Cerebellar nuclear complex (tissue), 1 donor: ENCODE measurements at places on chromosomes 12 and 14.

- DNase-seq, result no peak
Measured at GRCh38 chr12:32069071-32069470, 37.6 kb upstream of the BICD1 start.

- no peak for DNase-seq
Measured at GRCh38 chr14:37901978-37902377, 305.7 kb upstream of the SSTR1 start.

GRCh38 chr12:82862876-82863649 is 176.4 kb downstream of the TMTC2 start:
- no peak for DNase-seq

- DNase-seq, result no peak
Measured at GRCh38 chr14:58788655-58789503, 151.1 kb downstream of the DACT1 start.

DNA sequence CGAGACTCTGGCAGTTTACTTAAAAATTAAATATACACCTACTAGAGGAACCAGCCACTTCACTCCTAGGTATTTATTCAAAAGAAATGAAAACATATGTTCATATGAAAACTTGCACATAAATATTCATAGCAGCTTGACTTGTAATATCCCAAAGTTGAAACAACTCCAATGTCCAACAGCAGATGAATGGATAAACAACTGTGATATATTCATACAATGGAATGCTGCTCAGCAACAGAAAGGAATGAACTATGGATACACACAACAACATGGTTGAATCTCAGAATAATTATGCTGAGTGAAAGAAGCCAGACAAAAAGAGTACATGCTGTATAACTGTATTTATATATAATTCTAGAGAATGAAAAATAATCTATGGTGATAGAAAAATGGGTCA is 53.4 kb upstream of the DACT1 start:
- no peak for DNase-seq

DNA sequence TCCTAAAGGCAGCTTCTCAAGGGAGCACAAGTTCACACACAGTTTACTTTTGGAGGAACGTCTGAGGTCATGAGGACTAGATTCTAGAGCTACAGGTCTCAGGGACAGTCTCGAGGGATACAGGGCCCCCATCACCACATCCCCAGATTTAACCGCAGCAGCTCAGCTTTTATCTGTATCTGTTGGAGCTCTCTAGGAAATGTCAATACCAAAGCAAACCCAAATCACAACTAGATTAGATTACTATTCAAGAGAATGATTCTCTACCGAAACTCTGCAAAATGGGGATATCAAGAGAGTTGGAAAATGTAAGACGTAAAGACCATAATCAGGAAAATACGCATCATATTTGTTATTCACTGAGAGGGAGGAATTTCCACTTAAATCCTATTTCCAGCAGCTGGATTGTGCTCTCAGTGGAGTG is 4.0 kb upstream of the MYRFL start:
- DNase-seq, result no peak

DNA sequence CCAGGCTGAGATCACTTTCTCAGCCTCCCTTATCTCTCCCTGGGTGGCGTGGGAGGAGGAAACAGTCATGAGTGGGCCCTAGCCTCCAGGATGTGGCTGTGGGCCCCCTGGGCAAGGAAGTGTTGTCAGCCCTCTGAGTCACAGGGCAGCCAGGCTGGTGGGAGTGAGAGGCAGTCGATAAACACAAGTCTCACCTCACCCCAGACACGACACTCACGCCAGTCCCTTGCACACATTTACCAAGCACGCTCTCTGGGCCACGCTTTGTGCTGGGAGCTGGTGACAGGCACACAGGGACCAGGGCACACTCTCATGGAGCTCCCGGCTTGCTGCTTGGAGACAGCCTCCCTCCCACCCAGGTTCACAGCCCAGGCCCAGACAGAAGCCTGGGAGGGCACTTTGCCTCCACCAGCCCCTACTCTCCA is 1.9 kb upstream of the KRT79 start:
- DNase-seq, result no peak

GRCh38 chr12:18690653-18691052 is 47.2 kb downstream of the PLCZ1 start:
- DNase-seq, result no peak

- no peak for DNase-seq
Measured at GRCh38 chr14:58870961-58871360, 233.2 kb downstream of the DACT1 start.

DNA sequence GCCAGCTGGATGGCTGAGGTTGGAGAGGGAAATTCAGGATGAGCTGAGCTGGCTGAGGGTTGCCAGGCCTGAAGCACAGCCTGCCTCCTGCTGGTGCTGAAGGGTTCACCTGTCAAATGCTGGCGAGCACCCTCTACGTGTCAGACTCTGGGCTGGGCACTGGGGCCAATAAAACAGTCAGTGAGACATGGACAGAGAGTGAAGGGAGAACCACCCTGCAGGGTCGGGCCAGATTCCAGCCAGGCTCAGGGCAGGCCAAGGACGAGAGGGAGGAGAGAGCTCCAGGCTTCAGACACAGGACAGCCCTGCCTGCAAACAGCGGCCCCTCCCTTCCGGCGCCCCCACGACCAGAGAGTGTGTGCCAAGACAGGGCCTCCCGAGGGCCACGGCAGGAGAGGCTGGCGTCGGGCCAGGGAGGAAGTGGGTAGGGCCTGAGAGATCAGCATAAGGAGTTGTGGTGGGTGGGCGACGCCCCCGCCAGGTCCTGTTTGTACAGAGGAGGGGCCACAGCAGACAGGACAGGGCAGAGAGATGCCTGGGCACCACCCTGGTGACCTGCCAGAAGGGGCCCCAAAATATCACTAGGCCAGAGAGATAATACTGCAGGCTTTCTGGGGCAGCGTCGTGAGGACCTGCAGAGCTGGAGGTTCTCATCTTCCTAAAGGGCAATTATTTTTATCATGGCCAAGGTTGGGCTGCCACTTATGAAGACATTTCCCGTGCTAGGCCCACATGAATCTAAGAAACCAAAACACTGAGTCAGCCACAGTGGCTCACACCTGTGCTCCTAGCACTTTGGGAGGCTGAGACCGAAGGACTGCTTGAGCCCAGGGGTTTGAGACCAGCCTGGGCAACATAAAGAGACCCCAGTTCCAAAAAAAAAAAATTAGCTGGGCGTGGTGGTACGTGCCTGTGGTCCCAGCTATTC is 73.1 kb upstream of the GPR68 start:
- peak; percentile 57 for DNase-seq

DNA sequence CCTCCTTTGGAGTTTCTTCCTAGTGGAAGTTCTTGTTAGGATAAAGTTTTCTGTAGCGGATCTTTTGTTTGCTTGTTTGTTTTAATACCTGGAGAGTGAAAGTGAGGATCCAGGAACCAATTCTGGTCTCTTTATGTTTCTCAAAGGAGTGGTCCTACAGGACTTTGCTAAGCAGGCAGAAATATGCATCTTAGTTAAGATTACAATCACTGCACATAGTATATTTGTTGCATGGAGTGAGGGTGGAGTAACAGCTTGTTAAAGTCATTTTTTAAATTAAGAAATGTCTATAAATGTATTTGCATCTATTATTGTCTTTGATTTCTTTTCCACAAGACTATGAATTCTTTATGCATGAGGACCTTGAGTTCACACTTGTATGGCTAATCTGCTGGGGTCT is 76.7 kb downstream of the DRAM1 start:
- DNase-seq, result no peak

DNA sequence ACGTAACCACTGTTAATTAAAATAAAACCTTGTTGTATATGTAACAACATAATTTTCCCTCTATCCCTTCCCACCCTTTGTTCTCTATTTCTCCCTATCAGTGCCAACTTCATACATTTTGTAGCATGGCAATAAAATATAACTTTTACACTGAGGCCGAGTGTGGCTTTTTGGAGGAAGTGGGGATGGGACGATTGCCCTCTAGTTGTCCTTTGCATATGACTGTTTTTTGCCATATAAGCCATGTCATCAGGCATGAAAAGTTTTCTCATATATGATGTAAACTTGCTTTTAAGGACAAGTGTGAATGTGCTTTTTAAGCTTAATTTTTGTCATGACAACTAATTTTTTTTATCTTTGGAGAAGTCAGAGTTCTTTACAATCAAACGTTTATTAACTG is 6.2 kb upstream of the CCT2 start:
- DNase-seq, result no peak

- no peak for DNase-seq
Measured at GRCh38 chr14:99807413-99808153, 14.4 kb downstream of the EML1 start.

GRCh38 chr12:94198872-94199271 is 50.5 kb downstream of the PLXNC1 start:
- DNase-seq, result no peak

- DNase-seq, result no peak
Measured at GRCh38 chr12:57716305-57716704, 22.2 kb downstream of the AGAP2 start.

- DNase-seq, result no peak
Measured at GRCh38 chr12:92289629-92290349, 144.1 kb upstream of the BTG1 start.

DNA sequence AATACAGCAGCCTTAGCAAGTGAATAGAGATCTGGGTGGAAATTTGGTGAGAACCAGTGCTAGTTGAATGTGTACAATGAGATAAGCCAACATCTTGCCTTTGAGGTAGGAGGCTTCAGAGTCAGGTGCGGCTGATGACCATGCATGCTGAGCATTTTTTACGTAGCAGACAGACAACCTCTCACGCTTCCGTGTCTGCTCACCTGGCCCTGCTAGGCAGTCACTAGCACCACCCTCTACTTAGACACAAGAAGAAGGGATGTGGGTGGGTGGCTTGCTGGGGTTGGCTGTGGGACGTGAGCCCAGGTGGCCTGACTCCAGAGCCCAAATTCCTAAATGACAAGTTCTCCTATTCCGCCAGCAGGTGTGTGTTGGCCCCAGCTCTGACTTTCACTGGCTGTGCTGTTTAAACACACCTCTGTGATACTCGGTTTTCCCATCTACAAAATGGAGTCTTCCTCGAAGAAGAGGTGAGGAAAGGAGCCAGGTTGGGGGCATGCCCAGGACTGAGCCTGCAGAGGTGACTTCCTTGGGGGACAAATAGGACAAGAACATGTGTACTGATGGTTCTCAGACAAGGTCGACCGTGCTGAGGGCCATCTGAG is 57.8 kb upstream of the BCL11B start:
- DNase-seq, result no peak

DNA sequence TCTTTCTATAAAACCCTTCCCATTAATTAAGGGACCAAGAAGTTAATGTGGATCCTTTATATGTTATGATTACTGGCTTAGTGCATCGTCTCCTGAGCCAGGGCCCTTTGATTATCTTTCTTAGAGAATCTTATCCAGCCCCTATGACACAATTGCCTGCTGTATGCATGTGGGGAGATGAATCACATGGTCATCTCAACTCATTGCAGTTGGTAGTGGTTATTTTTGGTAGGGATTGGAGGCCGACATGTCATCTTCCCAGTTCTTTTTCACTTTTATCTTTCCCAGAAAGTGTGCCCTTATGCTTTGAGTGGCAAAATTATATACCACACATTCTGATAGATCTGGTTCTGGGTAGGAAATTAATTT is 26.0 kb downstream of the ZNF664 start:
- no peak for DNase-seq

DNA sequence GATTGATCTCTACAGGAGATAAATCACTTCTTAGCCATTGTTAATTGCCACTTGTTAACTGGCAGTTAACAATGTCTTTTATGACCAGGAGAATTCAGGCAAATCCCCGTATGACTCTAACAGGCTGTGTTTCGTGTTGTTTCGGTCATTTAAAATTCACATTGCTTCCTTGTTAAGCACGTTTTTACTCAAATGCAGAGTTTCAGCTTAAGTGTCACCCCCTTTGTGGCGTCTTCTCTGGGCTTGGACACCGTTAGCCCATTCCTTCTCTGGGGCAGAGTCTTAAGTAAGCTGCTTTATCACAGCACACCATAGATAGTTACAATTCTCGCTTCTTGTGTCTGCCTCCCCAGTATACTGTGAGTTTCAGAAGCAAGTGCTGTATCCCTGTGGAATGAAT is 205.4 kb downstream of the EPS8 start:
- no peak for DNase-seq

DNA sequence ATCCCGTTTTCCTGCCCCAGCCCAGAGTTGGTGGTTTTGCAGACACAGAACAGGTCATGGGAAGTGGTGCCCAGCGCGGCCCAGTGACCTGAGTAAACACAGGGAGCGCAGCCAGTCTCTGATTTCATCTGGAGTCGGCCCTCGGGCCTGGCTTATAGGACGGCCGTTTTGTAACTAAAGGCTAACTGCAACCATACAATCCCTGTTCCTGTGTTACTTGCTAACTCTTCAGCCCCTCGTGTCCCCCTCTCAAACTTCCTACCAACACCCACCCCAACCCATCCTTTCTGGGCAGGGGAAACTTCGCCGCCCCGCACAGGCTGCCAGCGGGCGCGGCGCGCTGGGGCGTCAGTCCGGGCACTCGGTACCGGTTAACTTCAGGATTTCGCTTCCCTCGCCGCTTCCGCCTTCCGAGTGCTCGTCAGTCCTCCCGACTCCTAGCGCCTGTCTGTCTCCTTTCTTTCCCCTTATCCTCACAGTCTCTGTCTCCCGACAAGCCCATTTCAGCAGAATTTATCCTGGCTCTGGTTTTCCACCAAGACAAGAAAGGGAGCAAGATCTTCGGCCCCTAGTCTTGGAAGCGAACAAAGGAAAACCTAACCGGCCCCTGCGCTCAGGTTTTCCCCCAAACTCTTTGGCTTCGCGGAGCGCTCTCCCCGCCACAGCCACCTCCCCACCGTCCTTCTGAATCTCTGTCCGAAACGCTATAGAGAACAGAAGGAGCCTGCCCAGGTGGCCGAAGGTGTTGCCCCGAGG is 2.0 kb downstream of the SIX1 start:
- DNase-seq, result no peak

DNA sequence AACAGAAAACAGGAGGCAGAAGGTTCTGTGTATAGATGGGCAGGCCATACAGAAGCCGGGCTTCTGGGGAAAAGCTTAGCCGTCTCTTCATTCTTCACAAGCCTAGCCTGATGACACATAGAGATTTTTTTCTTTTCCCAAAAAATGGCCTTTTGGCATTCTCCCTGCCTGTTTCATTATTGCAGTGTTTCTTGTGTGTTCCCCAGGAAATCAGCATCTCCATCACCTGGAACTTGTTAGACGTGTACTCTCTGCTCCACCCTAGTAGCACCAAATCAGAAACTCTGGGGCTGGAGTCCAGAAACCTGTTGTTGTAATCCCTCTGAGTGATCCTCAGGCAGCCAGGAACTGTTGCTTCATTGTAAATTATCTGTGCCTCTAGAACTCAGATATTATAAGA is 388.1 kb downstream of the CCDC91 start:
- no peak for DNase-seq

DNA sequence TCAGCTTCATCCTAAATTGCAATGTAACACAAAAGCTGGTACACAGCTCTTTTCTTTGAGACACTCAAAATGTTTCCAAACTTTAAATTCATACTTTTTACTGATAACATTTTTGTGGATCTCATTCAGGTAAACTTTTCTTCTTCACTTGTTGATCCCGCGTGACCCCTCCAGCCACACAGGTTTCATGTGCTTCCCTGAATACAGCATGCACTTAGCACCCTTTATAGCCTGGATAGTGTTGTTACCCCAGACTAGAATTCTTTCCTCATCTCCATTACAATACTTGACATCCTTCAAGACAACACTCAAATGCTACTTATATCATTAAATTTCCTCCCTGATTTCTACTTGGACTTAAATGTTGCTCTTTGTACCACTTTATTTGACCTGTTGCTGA is 373.4 kb downstream of the RAD51B start:
- no peak for DNase-seq
